Dorsolateral prefrontal cortex (tissue), 122 donors: ENCODE measurements at places on chromosomes 1 and 21. TPM values are rescaled to one million over a fixed set of nuclear protein-coding genes. Genes with fewer than 3 reads are reported as not detected.

DNA sequence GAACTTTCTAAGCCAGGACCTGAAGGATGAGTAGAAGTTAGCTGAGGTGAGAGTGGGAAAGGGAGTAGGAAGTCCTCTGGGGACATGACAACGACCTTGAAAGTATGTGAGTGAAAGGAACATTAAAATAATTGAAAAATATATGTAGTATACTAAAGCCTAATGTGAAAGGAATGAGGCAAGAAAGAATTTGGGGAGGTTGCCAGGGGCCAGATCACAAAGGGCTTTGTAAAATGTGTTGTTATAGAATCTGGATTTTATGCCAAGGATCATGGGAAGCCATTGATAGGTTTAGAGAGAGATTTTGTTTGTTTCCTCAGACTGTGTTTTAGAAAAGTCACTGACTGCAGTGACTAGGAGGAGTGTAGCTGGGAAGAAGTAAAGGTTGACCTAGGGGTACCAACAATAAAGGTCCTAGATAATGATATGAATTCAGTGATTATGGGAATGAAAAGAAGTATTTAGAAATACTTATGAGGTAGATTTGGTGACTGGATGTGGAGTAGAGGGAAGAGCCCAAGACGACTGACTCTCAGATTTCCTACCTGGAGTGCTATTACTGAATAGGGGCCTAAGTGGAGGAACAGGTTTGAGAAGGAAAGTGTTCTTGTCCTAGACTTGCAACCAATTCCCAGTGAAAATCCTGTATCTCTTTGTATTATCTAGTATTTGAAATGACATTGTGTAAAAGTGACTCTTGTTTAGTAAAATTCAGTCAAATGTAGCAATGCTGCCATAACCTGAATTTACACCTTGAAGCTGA, 179.8 kb downstream of the PHTF1 start:
- DNase-seq: no peak

GRCh38 chr1:9075022-9075421, 5.6 kb upstream of the SLC2A5 start:
- no peak for DNase-seq

- DNase-seq: no peak
Observed at GRCh38 chr1:231338270-231339128, at the start of gene SPRTN. SPRTN (plus strand) TSS chr1:231338293; CDS start chr1:231338384, 91 bp downstream.

DNA sequence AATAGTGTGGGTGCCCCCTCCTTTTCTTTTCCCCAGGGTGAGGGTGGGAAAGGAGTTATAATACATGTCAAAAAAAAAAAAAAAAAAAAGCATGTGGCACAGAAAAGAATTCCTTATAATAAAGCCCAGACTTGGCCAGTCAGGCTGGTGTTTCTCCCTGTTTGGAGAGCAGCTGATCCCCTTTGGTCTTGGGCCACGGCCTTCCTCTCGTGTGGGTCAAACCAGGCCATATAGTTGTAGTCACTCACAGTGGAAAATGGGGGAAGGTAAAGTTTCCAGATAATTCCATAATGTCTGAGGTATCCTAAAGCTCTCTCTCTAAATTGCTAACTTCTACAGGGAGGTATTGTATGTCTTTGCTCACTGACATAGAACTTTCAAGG, 22.0 kb downstream of the CLIC6 start:
- DNase-seq: no peak

GRCh38 chr1:11617314-11617713, 36.9 kb downstream of the FBXO2 start:
- DNase-seq: no peak

DNA sequence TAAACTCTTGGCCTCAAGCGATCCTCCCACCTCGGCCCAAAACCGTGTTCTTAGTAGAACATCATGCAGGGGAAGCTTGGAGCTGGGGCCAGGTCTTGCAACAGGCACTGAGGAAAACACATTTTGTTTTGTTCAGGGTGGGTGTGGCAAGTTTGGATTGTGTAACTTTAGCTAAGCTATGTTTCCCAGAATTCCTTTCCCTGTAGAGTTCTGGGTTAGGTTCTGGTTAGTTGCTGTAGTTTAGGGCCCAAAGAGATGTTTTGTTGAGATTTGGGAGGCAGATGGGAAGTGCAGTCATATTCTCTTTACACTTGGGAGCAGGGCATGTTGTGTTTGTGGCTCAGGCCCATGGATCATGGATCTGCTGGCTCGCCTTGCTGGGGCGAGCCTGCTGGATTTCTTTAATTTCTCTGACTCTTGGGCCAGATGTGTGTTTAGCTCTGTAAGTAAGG, 24.0 kb downstream of the PLA2G5 start:
- DNase-seq: no peak

- no peak for DNase-seq
Observed at GRCh38 chr1:85027242-85027983, 20.9 kb downstream of the MCOLN3 start.

Gene LAPTM5
- total RNA-seq: 29.6 TPM
